Immature natural killer cell (primary cell): ENCODE measurements at places on chromosomes 11 and 22. TPM values are rescaled to one million over a fixed set of nuclear protein-coding genes. Genes with fewer than 3 reads are reported as not detected.

The METTL15 gene
- polyA plus RNA-seq, result 7.4 TPM

The SYT7 gene
- not detected for polyA plus RNA-seq

The KCNJ1 gene
- not detected for polyA plus RNA-seq

The APOL5 gene
- not detected for polyA plus RNA-seq

The LTBP3 gene
- 21.0 TPM for polyA plus RNA-seq

The OLFML1 gene
- not detected for polyA plus RNA-seq

- H3K36me3 ChIP-seq, result peaks cover 61% of the 10 kb centered on the region
- no peak overlapping the region for H3K4me3 ChIP-seq
- H3K27ac ChIP-seq, result peak overlapping the region; percentile 83
- peaks cover 62% of the 10 kb centered on the region for H3K4me1 ChIP-seq
- no peak for DNase-seq
Observed at GRCh38 chr11:121520243-121521144, 67.7 kb upstream of the SORL1-AS1 start.

DNA sequence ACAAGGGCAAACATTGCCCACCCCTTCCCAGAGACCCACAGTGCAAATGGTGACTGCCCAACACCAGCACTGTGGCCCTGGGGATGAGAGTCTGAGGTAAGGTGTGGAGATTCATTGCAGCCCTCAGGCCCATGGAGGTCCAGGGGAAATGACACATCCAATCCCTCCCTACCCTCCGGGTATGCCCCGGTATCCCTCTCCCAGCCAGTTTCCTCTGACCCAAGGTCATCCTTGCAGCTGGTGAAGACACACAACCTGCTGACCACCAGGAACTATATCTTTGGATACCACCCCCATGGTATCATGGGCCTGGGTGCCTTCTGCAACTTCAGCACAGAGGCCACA lies 18.9 kb upstream of the UVRAG start:
- H3K27ac ChIP-seq, result no peak overlapping the region
- no peaks in the 10 kb centered on the region for H3K36me3 ChIP-seq
- H3K4me1 ChIP-seq, result no peaks in the 10 kb centered on the region
- DNase-seq, result no peak
- no peak overlapping the region for H3K4me3 ChIP-seq

- DNase-seq, result peak; percentile 12
- H3K27me3 ChIP-seq, result peaks cover 14% of the 10 kb centered on the region
- H3K4me3 ChIP-seq, result no peak overlapping the region
Observed at GRCh38 chr11:12083380-12083779, 27.0 kb upstream of the MICAL2 start.

- H3K27me3 ChIP-seq, result peaks cover 6% of the 10 kb centered on the region
- H3K27ac ChIP-seq, result no peak overlapping the region
- no peak overlapping the region for H3K4me3 ChIP-seq
- H3K36me3 ChIP-seq, result no peaks in the 10 kb centered on the region
- no peaks in the 10 kb centered on the region for H3K4me1 ChIP-seq
Observed at GRCh38 chr11:76578654-76579055, 91.9 kb downstream of the LRRC32 start.

GRCh38 chr11:134592391-134592990 lies 180.4 kb upstream of the B3GAT1 start:
- no peak overlapping the region for H3K27ac ChIP-seq
- DNase-seq, result peak; percentile 23
- H3K4me3 ChIP-seq, result no peak overlapping the region
- no peaks in the 10 kb centered on the region for H3K36me3 ChIP-seq
- peaks cover 12% of the 10 kb centered on the region for H3K4me1 ChIP-seq
- H3K27me3 ChIP-seq, result peaks cover 2% of the 10 kb centered on the region

DNA sequence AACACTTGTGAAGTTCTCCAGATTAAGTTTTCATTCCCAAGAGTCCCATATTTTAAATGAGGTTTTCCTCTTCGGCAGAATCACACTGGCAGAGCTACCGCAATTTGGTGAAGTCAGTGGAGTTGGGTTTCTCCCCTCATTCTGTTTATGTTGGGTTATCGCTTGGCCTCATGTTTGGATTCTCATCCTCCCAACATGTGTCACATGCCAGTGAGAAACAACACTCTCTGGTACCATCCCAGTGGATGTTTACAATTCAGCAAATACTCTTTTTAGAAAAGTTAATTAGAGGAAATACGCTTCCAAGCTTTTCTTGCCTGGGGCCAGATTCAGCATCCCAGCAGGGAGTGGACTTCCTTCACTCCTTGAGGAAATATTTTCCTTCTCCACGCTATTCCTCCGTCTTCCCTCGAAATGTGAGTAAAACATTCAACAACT lies 2.1 kb downstream of the PAMR1 start:
- H3K4me3 ChIP-seq, result no peak overlapping the region
- no peaks in the 10 kb centered on the region for H3K36me3 ChIP-seq
- H3K4me1 ChIP-seq, result no peaks in the 10 kb centered on the region
- no peak for DNase-seq
- H3K27me3 ChIP-seq, result peaks cover 8% of the 10 kb centered on the region

DNA sequence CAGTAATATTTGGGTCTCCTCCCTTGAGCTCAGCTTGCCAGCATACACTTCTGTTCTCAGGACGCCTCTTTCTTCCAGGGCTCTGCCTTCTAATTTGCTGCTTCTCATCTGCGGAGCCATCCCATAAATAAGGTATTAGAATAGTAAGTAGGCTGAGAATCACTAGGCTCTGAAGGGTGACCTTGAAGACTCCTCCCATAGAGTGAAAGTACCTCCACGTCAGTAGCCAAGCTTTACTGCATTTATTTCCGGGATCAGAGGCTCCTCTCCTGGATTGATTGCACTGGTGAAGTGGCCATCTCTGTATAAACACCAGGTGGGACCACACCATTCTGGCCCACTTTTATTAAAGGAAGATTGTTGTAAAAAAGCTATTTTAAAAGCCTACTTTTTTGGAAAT lies 315.5 kb downstream of the FAT3 start:
- DNase-seq, result no peak
- H3K27ac ChIP-seq, result no peak overlapping the region
- no peak overlapping the region for H3K4me3 ChIP-seq
- no peaks in the 10 kb centered on the region for H3K27me3 ChIP-seq
- H3K36me3 ChIP-seq, result no peaks in the 10 kb centered on the region

DNA sequence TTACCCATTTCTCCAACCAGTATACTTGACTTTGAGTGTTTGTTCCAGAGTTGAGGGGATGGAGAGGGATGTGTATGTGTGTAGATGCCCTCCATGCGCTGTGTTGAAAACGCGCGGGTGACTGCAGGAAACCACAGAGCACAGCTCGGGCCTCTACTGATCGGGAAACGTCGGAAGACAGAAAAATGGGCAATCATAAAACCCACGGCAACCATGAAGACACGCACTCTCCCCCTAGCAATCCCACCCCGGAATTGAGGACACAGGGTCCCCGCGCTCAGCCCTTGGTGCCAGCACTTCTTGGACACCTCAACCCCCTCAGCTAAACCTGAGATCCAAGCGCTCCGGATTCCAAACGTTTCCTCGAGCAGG lies 251 bp upstream of the UQCC3 start:
- peaks cover 13% of the 10 kb centered on the region for H3K27me3 ChIP-seq
- peaks cover 45% of the 10 kb centered on the region for H3K4me1 ChIP-seq
- H3K27ac ChIP-seq, result peak overlapping the region; percentile 92
- no peak for DNase-seq

- no peak for DNase-seq
- H3K27me3 ChIP-seq, result no peaks in the 10 kb centered on the region
- no peaks in the 10 kb centered on the region for H3K4me1 ChIP-seq
- H3K4me3 ChIP-seq, result no peak overlapping the region
Observed at GRCh38 chr22:19802894-19803735, 42.5 kb downstream of the TBX1 start.

DNA sequence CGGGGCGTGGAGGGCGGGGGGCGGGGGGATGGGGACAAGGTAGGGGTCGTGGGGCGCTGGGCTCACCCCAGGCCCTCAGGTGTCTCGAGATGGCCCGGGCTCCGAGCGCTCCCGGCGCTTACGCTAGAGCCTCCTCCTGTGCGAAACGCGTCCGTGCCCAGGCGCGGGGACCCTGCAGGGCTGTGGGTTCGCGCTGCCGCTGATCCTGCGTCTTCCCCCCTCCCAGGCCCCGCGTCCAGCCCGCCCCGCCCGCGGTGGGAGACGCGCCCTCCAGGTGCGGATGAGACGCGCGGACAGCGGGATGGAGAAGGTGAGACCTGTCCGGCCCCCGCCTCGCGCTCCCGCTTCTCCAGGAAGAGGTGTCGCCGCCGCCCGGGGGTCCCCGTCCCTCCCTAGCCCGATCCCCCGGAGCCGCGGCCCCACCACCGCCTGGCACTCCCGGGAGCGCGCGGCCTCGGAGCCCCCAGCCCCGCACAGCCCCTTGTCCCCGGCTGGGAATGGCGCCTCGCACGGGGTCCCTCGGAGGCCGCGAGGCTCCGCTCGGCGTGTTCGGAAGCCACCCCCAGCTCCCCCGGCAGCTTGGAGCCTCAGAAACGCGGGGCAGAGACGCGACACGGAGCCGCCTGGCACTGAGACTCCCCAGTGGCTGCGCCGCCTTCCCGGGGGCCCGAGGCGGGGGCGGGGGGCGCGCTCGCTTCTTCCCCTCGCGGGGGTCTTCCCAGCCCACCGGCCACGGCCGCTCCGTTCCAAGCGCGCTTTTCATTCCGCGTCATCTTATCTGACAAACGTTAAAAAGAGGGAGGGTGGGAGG lies 27.6 kb upstream of the TOLLIP start:
- H3K27me3 ChIP-seq, result peaks cover 19% of the 10 kb centered on the region
- no peak overlapping the region for H3K4me3 ChIP-seq
- peak overlapping the region; percentile 90 for H3K27ac ChIP-seq
- peaks cover 16% of the 10 kb centered on the region for H3K4me1 ChIP-seq

- no peak for DNase-seq
- peaks cover 3% of the 10 kb centered on the region for H3K27me3 ChIP-seq
- no peak overlapping the region for H3K27ac ChIP-seq
- peaks cover 26% of the 10 kb centered on the region for H3K4me1 ChIP-seq
- H3K36me3 ChIP-seq, result no peaks in the 10 kb centered on the region
Observed at GRCh38 chr22:21652547-21653545, 10.7 kb downstream of the SDF2L1 start.

DNA sequence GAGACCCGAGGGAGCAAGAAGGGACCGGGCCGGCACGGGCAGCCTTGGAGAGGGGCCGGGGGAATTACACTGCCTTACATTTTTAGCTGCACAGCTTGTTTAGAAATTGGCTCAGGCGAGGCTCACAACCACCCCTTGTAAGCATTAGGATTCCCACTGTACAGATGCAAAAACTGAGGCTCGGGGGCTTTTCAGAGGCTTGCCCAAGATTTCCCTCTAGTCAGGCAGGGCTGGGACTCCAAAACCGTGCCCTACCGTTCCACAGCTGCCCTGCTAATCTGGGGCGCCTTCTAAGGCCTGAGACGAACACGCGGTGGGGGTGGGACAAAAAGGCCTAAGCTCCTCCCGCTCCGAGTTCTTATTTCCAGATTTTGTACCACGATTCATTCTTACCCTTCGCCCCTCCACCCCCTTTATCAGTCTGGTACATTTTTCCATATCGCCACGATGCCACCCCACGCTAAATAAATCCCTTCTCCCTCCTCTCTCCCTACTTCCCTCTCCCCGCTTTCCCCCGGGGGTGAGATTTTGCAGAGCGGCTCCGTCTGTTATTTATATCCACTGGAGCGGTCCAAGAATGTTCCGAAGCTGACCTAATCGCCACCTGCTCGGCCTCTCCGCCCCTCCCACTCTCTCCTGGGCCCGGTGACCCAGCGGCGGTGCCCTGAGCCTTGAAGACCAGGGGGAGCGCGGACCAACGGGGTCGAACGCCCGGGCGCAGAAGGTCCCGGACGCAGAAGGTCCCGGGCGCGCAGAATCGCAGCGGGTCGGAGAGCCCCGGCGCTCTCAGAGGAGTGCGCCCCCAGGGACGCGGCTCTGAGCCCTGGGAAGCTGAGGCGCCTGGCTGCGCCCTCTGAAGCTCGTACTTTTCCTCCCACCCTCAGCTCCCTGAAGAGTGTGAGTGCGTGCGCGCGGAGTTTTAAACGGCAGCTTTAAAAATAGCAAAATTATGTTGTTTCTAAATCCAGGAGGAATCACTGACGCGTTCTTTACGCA lies 764 bp upstream of the PACSIN3 start:
- H3K4me3 ChIP-seq, result peak overlapping the region; percentile 81
- no peak for DNase-seq

DNA sequence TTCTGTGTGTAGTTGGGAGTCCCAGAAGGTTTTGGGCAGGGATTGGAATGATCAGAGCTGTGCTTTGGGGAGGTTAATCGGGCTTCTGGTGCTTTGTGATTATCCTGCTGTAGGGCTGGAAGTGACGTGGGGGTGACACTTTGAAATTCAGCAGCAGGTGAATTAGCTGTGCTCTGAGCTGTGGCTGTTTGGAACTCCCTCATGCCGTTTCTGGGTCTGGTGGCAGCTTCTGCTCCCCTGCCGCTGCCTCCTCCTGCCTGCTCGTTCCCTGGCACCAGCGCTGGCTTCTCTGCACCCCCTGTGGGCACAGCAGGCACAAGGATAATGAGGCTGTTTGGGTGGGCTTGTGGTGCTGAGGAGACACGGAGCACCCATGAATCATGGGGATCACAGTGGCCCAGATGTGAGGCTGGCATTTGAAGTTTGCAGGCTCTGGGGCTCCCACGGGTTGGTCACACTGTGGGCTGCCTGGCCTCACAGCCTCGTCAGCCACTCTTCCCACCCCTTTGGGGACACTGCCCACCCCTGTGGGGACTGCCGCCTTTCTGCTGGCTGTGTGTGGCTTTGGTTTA lies 49.7 kb downstream of the TBC1D22A start:
- DNase-seq, result no peak
- H3K4me1 ChIP-seq, result peaks cover 38% of the 10 kb centered on the region
- H3K27me3 ChIP-seq, result peaks cover 2% of the 10 kb centered on the region
- no peak overlapping the region for H3K4me3 ChIP-seq

DNA sequence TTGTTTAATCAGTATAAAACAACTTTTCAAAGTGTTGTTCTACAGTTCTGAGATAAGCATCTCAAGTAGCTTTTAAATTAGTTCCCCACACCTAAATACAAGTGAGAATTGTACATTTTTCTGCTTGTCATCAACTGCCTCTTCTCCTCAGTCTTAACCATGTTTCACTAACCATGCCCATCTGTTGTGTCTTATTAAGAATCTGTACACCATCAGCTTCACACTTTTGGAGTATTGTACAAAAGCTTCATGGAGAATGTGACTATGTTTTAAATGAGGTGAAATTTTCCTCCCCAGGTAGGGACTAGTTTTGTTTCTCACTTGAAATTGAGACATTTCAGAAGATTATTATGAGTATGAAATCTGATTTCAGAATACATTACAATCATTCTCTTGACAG lies 52.4 kb downstream of the SIK2 start:
- no peak for DNase-seq
- no peaks in the 10 kb centered on the region for H3K36me3 ChIP-seq
- H3K4me3 ChIP-seq, result no peak overlapping the region
- no peak overlapping the region for H3K27ac ChIP-seq
- H3K4me1 ChIP-seq, result no peaks in the 10 kb centered on the region
- H3K27me3 ChIP-seq, result no peaks in the 10 kb centered on the region

- DNase-seq, result no peak
- H3K27me3 ChIP-seq, result peaks cover 2% of the 10 kb centered on the region
- no peak overlapping the region for H3K4me3 ChIP-seq
- no peak overlapping the region for H3K27ac ChIP-seq
Observed at GRCh38 chr11:112421879-112422278, 161.2 kb upstream of the PLET1 start.
